Esophagus squamous epithelium (tissue), 5 donors: ENCODE measurements at places on chromosomes 4 and X.

DNA sequence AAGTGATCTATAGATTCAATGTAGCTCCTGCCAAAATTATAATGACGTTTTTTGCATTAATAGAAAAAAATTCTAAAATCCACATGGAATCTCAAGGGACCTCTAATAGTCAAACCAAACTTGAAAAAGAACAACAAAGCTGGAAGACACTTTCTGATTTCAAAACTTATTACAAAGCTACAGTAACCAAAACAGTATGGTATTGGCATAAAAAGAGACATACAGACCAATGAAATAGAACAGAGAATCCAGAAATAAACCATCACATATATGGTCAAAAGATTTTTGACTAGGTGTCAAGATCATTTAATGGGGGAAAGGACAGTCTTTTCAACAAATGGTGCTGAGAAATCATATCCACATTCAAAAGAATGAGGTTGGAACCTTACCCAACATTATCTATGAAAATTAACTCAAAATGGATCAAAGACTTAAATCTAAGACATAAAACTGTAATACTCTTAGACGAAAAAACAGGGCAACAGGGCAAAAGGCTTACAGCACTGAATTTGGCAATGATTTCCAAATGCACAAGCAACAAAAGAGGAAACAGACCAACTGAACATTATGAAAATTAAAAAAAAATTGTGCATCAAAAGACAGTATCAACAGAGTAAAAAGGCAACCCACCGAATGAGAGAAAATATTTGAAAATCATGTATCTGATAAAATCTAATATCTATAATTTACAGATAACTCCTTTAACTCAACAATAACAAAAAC is 3.9 kb downstream of the FBXO8 start:
- DNase-seq, result no peak

DNA sequence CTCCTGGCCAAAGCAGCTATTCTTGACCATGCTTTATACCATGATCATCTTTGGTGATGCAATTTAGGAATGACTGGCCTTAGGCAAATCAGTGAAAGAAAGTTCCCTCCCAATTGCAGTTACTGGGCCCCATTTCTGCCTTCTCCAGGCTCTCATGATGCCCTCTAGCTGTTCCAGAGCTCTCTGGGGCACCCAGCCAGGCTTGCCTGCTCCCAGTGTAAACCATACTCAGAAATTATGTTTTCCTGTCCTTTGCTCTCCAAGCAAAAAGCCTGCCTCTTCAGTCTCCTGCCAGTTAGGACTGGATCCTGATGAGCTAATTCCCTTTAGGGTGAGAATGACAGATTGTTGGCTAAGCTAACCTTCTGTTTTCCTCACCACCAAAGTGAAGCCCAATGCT is 85.3 kb upstream of the RBPJ start:
- peak; percentile 2 for DNase-seq

DNA sequence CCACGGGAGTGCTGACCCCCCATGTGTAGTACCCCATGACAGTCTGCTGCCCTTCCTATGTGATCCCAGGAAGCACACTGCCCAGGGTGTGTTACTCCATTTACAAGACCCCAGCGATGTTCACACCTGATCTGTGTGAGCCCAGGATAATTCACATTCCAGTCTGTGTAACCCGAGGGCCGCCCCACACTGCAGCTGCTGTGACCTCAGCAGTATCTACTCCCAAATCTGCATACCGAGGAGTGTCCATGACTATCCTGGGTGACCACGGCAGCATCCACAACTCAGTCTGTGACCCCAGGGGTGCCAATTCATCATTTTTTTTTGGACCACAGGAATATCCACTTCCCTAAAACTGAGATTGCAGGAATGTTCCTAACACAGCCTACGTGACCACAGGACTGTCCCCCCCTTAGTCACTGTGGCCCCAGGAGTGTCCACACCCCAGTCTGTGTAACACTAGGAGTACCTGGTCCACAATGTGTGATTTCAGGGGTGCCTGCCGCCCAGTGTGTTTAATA is 7.8 kb upstream of the GLOD5 start:
- no peak for DNase-seq

DNA sequence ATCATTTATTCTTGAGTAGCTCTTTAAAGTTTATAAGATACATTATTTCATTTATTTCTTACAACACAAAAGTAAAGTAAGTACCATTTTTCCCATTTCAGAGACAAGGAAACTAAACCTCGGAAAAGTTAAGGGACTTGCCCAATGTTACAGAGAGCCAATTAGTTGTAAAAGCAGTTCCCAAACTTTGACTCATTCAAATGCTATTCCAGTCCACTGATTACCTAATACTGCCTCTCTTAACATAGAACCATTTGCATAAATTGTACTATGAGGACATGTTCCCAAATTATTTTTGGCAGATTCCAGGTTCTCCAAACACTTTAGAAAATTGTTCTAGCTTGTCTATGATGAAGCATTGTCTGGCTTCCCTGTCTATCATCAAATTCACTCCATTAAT is 45.6 kb upstream of the GRIA3 start:
- no peak for DNase-seq

DNA sequence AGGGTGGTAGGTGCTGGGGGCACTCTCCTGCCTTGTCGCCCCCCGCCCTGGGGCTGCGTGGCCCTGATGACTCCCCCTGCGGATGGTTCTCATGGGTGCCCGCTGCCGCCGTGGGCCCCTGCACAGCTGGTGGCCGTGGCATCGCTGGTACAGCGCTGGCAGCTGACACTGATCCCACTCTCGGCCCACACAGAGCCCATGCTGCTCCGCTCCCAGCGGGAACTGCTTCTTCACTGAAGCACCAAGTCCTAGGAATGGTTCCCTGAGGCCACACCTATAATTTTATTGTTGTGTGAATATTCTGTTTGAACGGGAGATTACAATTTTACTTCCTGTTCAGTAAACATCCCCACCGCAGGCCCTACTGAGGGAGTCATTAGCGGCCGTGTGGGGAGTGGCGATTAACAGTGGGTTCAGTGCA is 138.6 kb upstream of the NKX1-1 start:
- no peak for DNase-seq

GRCh38 chrX:8138252-8138651 is 32.8 kb downstream of the VCX2 start:
- no peak for DNase-seq

DNA sequence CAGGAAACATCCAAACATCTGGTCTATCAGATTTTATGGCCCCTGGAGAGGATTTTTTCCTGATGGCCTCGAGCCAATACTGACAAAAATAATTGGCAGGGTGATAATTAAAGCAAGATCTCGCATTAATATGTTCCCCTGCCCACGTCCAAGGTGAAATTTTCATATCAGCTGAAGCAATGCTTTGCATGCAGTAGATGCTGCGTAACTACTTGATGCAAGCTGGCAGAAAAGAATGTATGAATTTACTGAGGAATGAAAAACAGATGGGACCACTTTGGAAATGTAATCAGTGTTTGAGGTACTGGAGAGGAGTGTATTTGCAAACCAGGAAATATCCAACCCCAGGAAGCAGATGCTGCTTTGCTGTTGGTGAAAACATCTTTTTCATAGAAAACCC is 36.8 kb upstream of the REST start:
- DNase-seq, result no peak

- no peak for DNase-seq
Observed at GRCh38 chr4:108171339-108172230, 2.9 kb upstream of the LEF1 start.

DNA sequence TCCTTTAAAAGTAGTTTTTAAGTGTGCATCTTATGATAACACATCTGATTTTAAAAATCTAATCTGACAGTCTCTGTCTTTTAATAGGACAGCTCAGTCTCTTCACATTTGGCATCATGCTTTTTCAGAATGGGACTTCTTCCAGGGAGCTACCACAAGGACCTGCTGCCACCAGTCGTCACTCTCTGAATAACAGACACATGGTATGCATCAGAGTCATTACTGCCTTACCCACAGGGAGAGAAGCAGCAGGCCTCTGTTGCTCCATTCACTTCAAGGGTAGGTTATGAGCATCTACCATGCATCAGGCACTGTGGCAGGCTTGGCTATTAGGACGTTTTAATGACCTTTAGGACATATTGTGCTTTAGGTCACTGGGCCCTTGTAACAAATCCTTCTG is 50.0 kb upstream of the AFAP1 start:
- DNase-seq, result no peak

- no peak for DNase-seq
Observed at GRCh38 chrX:8845060-8845459, 43.9 kb upstream of the FAM9A start.

- DNase-seq, result no peak
Observed at GRCh38 chr4:71497078-71497477, 158.3 kb downstream of the SLC4A4 start.

DNA sequence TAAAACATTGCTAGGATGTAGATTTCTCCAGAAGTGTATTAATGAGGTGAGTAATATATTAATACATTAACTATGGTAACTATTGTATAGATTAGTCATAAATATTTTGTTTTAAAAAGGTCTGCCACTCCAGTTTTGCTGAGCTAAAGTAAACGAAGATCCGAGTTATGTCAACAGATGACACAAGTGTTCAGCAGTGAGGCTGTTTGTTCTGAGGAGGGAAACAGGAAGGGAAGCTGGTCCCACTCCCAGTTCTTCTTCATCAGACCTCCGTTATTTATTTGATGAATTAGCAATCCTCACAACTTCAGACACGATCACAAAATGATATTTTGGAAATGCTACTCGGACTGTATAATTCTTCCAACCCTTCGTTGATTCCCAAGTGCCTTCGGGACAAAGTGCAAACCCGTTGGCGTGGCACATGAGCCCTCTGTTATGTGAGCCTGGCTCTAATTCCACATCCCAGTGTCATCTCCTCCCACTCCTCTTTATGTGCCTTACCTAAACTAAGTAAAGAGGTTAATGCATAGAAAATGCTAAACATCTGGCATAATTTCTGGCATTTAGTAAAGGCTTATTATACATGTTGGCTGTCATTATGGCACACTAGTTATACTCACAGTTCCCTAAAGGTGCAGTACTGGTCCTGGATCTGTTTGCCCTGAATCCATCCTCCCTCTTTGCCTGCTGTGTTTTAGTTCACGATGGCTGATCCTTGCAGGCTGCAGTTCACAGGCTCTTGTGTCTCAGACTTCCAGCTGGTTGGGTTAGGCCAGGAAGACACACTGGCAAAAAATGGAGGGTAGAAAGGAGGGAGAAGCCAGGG is 190.6 kb upstream of the LNX1 start:
- DNase-seq, result no peak
